Activated CD4-positive, alpha-beta T cell treated with anti-CD3 and anti-CD28 coated beads for 48 hours (primary cell): ENCODE measurements at places on chromosomes 7 and 10.

DNA sequence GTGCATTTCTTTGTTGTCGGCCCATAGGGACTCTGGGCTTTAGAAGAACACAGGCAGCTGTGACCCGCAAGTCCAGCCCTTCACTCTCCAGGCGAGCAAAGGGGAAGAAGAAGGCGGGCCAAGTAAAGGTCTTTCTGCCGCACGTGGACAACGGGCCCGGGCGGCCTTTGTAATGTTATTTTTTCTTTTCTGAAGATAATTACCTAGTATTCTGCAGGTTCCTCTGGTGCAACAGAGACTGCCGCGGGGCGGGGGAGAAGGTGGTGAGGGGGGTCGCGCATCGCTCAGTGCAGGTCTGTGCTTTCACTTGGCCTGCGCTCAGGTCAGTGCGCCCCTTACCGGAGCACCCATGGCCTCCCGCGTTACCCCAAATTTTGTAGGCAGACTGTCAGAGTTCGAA is 7.1 kb upstream of the TBX20 start:
- DNase-seq, result no peak

GRCh38 chr7:44787041-44787440 is 9.4 kb upstream of the PPIA start:
- DNase-seq, result no peak

- DNase-seq, result no peak
Measured at GRCh38 chr10:126674741-126675515, 4.4 kb upstream of the C10orf90 start.

- no peak for DNase-seq
Measured at GRCh38 chr7:56483153-56483552, 366.9 kb upstream of the NUPR2 start.

- no peak for DNase-seq
Measured at GRCh38 chr7:132614428-132615318, 38.4 kb upstream of the PLXNA4 start.

- DNase-seq, result no peak
Measured at GRCh38 chr7:29993140-29993539, 3.5 kb upstream of the SCRN1 start.

DNA sequence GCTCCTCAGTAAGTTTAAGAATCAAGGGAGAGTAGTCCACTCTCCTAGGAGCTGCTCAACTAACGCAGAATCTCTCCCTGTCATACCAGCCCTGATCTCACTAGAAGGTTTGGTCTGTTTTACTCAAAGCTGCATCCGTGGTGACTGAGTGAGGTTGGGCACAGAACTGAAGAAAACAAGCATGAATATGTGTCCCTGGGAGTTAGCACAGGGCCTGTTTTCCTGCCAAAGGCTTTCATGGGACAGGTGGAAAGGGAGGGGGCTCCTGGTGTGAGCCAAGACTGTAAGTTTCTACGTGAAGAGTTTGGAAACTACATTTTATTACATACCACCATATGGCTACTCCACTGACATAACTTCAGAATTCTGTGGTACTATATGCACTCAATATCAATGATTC is 705.9 kb downstream of the MAGI2 start:
- no peak for DNase-seq

- no peak for DNase-seq
Measured at GRCh38 chr10:635088-635861, 54.2 kb downstream of the DIP2C start.

- no peak for DNase-seq
Measured at GRCh38 chr7:46218461-46219200, 297.6 kb upstream of the IGFBP3 start.

- DNase-seq, result no peak
Measured at GRCh38 chr7:90777465-90777864, 181.3 kb downstream of the CDK14 start.

DNA sequence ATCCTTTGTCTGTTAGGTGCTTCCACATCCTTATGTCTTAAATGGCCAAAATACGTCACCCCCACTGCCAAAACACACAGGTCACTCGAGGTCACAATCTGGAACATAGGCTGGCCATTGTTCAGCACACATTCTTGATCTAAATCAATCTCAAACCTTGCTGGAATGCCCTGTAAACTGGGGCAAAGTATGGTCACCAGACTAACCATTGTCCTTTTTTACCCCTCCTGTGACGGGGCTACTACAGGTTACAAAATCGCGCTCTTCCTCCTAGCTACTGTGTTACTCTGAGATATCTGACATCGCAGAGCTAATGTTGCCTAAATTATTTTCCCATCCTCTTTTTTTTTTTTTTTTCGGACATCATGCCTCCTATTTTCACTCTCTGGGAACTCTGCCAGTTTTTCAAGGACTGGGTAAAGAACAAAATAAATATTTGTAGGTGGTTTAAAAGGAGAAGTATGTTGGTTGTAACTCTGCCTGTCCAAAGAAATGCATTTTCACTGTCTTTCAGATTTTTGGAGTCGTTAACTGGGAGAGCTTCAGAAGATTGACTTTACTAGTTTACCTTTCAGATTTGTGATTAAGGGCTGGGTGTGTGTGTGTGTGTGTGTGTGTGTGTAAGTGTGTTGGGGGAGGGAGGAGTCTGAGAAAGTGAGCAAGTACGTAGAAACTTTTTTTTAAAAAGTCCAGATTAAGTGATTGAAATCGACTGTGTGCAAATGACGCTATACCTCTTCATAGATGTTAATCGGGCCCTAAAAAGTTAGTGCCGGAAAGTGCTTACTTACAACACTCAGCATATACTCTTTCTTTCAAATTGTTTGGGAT is 942 bp upstream of the KIAA1217 start:
- DNase-seq, result no peak

DNA sequence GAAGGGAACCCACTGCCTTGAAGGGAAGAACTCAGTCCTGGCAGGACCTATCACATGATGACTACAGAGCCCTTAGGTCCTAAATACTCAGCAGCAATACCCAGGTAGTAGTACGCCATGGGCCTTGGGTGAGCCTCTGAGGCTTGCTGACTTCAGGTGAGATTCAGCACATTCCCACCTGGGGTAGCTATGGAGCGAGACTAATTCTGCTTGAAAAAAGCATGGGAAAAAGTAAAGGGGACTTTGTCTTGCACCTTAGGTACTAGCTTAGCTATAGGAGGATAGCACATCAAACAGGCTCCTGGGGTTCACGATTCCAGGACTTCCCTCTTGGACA is 98.2 kb upstream of the MEOX2 start:
- DNase-seq, result no peak

GRCh38 chr10:97795886-97796285 is 24.1 kb upstream of the SFRP5 start:
- no peak for DNase-seq

GRCh38 chr7:80977751-80978150 is 58.9 kb upstream of the SEMA3C start:
- no peak for DNase-seq

DNA sequence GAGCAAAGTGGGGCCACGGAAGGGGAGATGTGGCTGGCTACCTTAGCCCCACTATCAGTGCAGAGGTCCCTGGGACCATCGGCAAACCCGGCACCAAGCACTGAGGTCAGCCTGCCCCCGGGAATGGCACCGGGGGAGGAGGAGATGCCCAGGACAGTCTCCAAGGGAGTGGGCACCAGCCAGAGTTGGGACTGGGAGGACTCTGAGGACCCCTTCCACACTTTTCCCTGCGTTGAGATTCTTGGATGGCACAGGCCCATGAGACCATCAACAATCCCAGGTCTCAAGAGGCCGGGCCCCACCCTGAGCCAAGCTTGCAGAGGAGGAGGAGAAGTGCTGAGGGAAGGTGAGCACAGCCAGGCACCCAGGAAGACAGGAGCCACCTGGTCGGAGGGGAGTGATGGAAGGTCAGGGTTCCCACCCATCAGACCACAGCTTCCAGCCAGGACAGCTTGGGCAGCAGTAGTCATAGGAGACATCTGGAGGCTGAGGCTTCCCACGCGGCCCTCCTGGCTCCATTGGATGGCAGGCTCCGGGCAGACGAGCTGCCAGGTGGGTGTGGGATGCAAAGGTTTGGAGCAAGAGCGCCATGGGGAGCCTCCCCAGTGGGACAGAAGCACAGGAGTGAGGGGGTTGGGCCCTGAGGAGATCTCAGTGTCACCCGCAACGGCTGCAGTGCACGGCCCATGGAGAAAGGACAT is 2.6 kb upstream of the OPN4 start:
- no peak for DNase-seq

- DNase-seq, result no peak
Measured at GRCh38 chr7:55335151-55335550, 30.0 kb upstream of the LANCL2 start.

DNA sequence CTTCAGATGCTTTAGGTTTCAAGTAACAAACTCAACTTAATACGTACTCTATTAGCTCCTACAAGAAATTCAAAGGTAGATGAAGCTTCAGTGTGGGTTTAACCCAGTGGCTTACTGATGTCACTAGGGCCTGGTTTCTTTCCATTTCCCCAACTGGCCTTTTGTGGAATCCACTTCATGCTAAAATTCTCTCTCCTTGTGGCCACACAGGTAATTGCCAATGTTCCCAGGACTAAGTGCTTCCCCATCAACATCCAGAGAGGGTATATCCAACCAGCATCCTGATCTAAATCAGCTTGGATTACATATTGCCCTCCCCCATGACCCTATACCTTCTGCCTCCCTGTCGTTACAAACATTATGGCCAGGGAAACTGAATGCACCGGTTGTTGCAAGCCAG is 10.7 kb downstream of the FBXL13 start:
- no peak for DNase-seq

DNA sequence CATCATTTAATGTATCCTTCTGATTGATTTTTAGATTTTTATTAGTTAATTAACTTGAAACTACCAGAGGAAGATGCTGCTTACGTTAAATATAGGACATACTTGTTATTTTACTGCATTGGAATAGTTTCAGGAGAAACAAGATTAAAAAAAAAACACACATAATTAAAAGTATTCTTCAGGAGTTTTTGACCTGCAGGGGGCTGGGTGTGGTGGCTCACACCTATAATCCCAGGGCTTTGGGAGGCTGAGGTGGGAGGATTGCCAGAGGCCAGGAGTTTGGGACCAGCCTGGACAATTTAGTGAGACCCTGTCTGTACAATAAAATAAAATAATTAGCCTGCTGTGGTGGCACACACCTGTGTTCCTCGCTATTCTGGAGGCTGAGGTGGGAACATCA is 10.7 kb downstream of the CBLL1 start:
- no peak for DNase-seq

DNA sequence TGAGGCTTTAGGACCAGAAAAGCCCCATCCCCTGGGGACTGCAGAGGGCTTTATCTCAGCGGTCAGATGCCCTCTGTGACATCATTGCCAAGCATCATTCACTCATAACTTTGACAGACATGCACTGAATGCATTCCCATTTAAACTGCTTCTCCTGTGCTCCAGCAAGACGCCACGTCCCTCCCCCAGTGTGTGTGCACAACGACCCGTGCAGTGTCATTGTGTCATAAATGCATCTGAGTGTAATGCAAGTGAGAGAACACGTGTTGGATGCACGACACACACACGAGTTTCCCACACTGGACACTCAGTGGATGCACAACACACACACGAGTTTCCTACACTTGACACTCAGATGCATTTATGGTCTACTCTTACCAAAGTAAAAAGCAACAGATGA is 337.9 kb downstream of the PTPRN2 start:
- no peak for DNase-seq

- no peak for DNase-seq
Measured at GRCh38 chr7:25132430-25132829, 7.4 kb upstream of the CYCS start.

GRCh38 chr7:136847858-136848257 is 20.6 kb upstream of the CHRM2 start:
- DNase-seq, result no peak

- DNase-seq, result no peak
Measured at GRCh38 chr7:137120690-137121089, 222.8 kb downstream of the PTN start.

DNA sequence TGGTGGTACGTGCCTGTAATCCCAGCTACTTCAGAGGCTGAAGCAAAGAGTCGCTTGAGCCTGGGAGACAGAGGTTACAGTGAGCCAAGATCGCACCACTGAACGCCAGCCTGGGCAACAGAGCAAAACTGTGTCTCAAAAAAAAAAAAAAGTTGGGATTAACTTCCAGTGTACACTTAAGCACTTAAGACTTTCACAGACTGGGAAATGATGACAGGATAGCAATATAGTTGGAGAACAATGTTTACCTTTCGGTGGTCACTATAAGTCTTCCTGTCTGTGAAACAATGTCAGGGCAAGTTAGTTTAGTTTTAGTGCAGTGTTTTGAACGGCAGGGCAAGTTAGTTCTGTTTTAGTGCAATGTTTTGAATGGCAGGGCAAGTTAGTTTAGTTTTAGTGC is 130.2 kb downstream of the TPST1 start:
- no peak for DNase-seq

- DNase-seq, result no peak
Measured at GRCh38 chr10:58743466-58744115, 230.9 kb downstream of the BICC1 start.

DNA sequence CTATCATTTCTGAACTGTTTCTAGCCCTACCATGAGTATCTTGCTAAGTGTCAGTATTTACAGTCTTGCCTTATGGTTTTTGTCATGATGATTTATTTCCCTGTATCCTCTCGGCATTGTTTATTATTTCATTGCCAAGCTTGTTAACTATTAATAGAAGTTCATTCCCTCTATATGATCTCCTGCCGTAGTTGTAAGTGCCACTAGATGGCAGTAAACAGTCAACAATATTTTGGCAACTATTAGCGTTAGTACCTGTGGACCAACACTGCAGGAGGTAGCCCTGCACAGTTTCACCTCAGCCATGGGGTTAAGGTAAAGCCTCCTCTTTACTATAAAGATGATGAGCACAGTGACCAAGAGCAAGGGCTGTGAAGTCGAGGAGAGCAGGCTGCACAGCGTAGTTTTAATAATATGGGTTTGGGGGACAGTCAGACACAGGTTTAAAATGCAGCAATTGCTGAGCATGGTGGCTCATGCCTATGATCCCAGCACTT is 26.1 kb upstream of the CCNJ start:
- peak; percentile 29 for DNase-seq

DNA sequence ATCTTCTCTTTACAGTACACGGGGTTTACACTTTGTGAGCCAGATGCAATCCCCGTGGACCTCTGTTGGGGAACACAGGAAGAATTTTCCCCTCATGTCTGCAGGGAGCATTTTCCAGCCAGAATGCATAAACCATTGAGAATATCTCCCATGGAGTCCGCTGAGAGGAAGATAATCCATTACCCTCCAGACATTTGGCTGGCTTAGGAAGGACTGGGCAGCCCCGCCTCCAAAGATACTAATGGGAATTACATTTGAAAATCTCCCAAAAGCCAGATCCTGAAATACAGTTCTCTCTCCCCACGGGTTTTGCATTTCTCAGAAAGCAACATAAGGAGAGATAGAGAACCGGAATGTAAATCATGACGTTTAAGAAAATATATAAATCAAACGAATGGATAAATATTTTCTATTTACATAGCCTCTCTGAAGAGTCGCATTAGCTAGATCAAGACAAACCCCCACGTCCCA is 53.5 kb downstream of the TRIL start:
- DNase-seq, result no peak

- DNase-seq, result no peak
Measured at GRCh38 chr10:92789067-92789466, 59.3 kb upstream of the EXOC6 start.

DNA sequence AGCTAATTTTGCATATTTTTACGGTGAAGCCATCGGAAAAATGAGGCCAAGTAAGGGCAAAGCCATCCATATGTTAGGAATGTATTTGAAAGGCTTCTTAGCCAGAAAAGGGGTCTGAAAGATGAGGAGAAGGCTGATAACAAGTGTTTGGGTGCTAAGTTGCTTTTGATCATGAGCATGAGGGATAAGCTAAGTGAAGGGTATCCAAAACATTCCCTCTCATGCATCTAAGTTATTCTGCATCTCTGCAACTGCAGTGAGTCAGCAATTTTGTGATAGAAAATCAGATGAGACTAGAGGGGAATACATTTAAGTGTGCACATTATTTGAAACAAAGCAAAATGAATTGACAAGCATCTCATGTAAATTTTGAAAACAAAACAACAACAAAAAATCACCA is 282.8 kb downstream of the GPR158 start:
- no peak for DNase-seq
